ENCODE measurements at places on chromosomes 13 and 19.

DNA sequence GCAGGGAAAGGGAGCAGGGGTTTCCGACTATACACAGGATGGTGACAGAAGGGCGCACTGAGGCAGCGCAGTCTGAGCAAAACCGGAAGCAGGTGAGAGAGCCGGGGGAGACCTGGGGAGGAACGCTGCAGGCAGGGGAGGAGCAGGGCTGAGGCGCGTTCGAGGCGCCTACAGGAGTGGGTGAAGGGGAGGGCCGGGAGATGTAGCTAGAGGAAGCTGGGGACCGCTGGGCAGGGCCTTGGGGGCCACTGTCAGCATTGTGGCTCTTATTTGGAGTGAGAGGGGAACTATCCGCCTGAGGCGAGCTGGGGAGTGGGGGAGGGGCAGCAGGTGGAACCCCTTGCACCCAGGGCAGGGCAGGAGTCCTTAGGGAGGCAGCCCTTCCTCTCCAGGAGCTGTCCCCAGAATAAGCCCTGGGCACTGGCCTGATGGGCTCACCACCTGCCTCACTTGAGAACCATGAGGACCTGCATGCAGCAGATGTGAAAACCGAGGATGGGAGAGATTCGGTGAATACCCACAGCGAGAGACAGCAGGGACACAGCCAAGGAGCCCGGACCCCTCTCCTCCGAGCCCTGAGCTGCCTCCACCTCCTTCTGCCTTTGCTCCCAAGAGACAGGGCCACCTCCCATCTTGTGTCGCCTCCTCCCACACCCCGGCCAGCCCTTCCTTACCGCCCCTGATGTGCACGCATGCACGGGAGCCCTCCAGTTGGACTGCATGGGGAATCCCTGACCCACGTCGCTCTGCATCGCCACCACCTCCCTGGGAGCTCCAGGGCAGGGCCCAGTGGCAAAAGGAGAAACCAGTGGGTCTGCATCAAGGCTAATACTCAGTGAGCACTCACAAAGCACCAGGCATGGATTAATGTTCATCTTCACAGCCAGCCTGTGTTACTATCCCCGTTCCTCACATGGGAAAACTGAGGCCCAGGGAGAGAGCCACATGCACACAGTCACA lies 10.3 kb downstream of the AKT2 start:
- no peak for DNase-seq

GRCh38 chr19:48615231-48616040 lies 560 bp upstream of the FAM83E start:
- no peak for DNase-seq

- no peak for DNase-seq
Observed at GRCh38 chr19:56838909-56839651, 1.4 kb downstream of the PEG3 start.

DNA sequence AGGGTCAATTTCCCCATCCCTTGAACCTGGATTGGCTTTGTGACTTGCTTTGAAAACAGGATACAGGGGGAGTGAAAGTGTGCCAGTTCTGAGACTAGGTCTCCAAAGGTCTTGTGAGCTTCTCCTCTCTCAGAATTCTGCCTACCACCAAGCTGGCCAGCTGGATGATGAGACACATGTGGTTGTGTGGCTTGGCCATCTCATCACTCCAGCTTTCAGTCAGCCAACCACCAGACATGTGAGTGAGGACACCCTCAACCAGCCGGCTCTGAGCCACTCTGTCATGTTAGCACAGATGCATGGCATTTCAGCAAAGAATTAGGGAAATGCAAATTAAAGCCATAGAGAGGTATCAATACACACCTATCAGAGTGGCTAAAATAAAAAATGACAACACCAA lies 29.5 kb downstream of the ENOX1 start:
- no peak for DNase-seq

DNA sequence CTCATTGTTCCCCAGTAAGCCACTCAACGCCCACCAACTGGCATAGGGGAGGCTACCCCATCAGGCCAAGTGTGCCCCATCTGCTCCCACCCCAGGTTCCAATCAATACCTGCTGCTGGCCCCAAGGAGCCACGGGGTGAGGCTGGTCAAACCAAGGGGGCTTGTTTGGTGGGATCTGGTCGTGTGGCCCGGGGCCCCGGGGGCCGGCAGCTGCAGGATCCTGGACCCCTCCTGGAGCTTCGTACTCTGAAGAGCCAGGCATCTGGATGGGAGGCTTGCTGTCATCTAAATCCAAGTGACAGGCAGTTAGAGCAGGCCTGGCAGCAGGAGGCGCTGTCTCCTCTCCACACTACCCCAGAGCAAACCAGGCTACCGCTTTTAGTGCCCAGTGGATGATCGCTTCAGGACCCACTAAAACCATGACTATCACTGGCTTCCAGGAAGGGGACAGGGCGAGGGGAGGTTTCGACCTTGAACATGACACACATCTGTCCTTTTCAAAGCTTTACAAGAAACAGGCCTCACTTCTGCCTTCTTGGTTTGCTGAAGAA lies 14.2 kb downstream of the CHERP start:
- DNase-seq, result no peak

GRCh38 chr19:33690378-33691029 lies 68.8 kb downstream of the CHST8 start:
- DNase-seq, result no peak

GRCh38 chr13:93635616-93636032 lies 409.0 kb downstream of the GPC6 start:
- DNase-seq, result no peak

DNA sequence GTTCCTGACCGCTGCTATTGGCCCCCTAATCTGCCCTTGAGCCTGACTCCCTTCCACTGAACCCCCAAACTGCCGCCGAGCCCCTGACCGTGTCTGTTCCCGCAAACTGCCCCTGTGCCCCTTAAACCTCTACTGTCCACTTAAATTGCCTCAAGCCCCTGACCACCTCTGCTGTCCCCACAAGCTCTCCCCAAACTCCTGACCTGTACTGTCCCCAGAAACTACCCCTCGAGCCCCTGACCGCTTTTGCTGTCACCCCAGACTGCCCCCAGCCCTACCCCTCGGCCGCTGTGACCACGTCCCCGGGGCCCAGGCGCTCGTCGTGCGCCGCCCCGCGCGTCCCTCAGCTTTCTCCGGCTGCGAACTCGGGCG lies 382 bp downstream of the ZNF77 start:
- DNase-seq, result no peak

DNA sequence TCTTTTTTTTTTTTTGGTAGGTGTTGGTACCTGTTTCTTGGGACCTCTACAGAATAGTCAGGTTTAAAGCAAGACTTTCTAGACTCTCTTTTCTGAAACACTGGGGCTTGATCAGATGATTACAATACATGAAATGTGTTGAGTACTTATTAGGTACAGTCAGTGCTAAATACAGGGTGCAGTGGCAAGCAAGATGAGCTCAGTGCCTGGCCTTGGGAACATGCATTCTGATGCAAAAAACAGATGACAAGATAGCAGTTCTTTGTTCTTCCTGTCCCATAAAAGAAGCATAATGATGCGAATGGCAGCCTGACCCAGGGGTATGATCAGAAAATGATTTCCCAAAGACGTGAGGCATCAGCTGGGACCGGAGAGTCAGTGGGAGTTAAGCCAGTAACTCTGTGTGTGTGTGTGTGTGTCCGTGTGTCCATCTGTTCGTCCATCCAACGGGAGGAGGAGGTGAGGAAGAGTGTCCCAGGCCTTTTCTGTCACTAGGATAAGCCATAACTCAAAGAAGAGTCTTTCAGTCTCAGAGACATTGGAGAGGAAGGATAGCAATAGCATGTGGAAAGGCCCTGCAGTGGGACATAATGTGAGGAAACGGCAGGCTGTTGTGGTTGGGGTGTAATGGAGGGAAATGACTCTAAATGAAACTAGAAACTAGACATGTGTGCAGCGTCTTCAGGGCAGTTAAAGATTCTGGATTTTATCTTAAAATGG lies 32.2 kb downstream of the SLAIN1 start:
- DNase-seq, result no peak

GRCh38 chr19:33214596-33214995 lies 11.1 kb downstream of the SLC7A10 start:
- DNase-seq, result no peak

- DNase-seq, result no peak
Observed at GRCh38 chr13:98508280-98508679, 68.6 kb downstream of the STK24 start.

- no peak for DNase-seq
Observed at GRCh38 chr13:41788552-41788951, 172.4 kb downstream of the VWA8 start.

GRCh38 chr19:47581605-47582319 lies 8.8 kb upstream of the ZNF541 start:
- no peak for DNase-seq
